ENCODE measurements at places on chromosomes 11 and 22.

DNA sequence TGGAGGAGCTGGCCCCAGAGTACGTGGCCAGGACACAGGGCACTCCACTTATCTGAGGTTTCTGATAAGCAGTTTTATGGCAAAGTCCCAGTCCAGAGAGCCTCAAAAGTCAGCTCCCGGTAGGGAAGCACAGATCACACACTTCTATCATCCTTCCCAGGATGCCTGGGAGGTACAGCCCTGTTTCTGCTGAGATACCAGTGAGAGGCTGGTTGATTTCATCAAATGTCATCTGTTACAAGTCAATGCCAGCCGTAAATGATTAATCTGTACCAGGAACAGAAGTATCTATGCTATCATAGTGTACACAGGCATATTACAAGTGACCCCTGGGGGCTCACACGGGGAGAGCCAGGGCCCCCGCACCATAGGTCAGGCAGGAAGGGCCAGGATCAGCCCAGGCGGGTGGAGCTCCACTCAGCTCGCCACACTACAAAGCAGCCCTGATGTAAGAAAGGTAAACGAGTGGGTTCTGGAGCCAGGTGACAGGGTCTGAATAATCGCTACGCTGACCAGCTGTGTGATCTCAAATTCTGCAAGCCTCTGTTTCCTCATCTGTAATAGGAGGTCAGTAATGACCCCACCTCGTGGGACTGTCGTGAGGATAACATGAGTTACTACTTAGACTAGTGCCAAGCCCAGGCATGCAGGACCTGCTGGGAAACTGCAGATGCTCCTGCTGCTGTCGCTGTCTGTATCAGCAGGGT lies 17.6 kb downstream of the PLA2G6 start:
- no peak for DNase-seq

DNA sequence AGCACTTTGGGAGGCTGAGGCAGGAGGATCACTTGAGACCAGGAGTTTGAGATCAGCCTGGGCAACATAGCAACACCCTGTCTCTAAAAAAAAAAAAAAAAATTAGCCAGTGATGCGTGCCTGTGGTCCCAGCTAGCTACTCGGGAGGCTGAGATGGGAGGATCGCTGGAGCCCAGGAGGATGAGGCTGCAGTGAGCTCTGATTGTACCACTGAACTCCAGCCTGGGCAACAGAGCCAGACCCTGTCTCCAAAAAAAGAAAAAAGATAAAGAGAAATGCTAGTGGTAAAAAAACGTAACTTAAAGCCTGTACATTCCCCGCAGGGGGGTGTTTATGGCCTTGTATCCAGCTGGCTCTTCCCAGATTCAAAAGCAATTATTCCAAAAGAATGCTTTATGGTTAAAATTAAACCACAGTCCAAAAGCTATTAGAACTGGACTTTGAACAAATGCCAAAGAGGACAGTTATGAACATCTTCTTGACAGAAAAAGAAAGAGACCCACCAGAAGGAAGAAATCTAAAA lies 16.4 kb upstream of the SNX32 start:
- no peak for DNase-seq

DNA sequence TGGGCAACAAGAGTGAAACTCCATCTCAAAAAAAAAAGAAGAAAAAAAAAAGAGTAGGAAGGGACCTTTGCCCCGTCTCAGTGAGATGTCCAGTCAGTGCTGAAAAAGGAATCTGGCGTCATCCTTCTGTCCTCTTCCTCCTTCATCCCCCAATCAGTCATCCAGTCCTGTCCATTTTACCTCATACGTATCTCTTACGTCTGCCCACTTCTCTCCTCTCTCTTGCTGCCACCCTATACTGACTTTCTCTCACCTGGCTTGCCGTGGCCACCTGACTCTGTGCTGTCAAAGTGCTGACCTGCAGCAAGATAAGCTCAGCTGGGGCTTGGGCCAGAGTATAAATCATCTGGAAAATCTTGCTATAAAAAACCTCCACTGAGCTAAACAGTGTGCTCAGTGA lies 13.6 kb downstream of the SEPTIN3 start:
- DNase-seq = no peak

GRCh38 chr11:7892059-7892699 lies 38.9 kb downstream of the OR10A6 start:
- no peak for DNase-seq

DNA sequence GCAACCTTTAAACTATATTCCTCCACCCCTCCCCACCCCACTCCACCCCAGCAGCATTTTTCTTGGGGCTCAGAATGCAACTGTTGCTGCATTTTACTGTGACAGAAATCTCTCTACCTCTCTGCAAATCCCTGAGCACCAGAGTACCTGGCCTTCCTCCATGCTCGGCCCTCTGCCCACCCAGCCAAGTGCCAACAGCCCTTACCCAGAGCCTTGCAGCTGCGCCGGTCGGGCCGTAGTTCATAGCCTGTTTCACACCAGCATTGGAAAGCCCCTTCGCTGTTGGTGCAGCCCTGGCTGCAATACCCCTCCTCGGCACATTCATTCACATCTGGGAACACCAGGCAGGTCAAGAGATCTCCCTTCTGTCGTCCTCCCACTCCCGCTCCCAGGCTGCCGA lies 23.4 kb downstream of the LRP4 start:
- no peak for DNase-seq
